ENCODE measurements at places on chromosomes 6 and 20. TPM values are rescaled to one million over a fixed set of nuclear protein-coding genes. Genes with fewer than 3 reads are reported as not detected.

Gene CGA
- not detected for total RNA-seq

Gene CYP24A1
- not detected for total RNA-seq

Gene AKAP7
- 12.2 TPM for total RNA-seq

Gene KCNK17
- 0.19 TPM for total RNA-seq

Gene REM1
- total RNA-seq: 2.7 TPM

Gene CNBD2
- total RNA-seq: 2.9 TPM

- no peak for DNase-seq
These were observed 98.1 kb upstream of the MARCKS start for GRCh38 chr6:113758826-113759574.

- no peak for DNase-seq
These were observed 20.7 kb upstream of the ADGB start for GRCh38 chr6:146578054-146578453.

- DNase-seq: no peak
These were observed 24.5 kb downstream of the MAPK14 start for GRCh38 chr6:36052097-36052496.

DNA sequence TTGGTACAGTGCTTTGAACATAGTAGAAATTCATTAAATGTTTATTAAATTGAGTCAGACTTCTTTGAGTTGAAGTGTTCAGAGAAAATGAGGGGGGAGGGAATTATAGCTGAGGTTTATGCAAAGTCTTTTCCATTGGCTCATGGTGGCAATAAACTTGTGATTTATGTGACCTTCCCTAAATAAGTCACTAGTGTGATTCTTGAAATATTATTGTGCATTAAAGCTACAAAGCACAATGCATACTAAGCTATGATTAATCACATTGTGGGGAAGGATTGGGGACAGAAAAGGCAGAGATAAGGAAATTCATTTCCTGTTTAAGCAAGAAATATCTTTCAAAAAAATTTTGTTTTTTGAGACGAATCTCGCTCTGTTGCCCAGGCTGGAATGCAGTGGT lies 877.5 kb downstream of the TFAP2A start:
- DNase-seq: no peak

- DNase-seq: no peak
These were observed 457.9 kb downstream of the TBC1D32 start for GRCh38 chr6:120876424-120876823.

- no peak for DNase-seq
These were observed 233.6 kb upstream of the BMP2 start for GRCh38 chr20:6533761-6534479.

DNA sequence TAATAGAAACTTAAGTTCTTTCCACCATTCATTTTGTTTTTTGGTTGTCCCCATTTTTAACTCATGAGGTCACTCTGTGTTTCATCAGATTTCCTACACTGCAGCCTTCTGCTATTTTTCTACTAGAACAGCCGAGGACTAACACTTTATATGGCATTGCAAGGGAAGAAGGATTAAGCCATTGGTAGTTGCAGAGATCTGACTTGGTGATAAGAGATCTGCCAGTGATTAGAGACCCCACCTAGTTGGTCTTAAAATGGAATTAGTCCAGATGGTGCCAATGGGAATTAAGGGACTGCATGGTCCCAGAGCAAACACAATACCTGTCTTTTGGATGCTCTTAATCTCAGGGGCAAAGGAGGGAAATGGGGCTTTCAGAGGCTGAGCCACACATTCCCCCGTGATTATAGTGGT lies 125.5 kb upstream of the TMEM170B start:
- no peak for DNase-seq

Measured in mesenteric fat pad (tissue), 1 donor.